Hematopoietic multipotent progenitor cell (in vitro differentiated cells): ENCODE measurements at places on chromosomes 4 and X. TPM values are rescaled to one million over a fixed set of nuclear protein-coding genes. Genes with fewer than 3 reads are reported as not detected.

Gene FRMD7
- total RNA-seq: not detected

Gene LNX1
- 1.6 TPM for total RNA-seq

Gene COQ2
- 11.6 TPM for total RNA-seq

Gene ODAPH
- not detected for total RNA-seq

Gene RAI2
- total RNA-seq: under 0.01 TPM

Gene WNK3
- total RNA-seq: 0.27 TPM

Gene NR0B1
- 0.27 TPM for total RNA-seq

Gene RPA4
- total RNA-seq: 1.6 TPM

Gene MSL3
- 22.4 TPM for total RNA-seq

Gene MAGEA3
- total RNA-seq: not detected

Gene SLC25A4
- total RNA-seq: 1.9 TPM

Gene STPG2
- 0.54 TPM for total RNA-seq

Gene GASK1B
- total RNA-seq: 3.5 TPM

Gene OSTC
- total RNA-seq: 116 TPM

Gene AKAP4
- total RNA-seq: not detected

Gene PFKFB1
- 0.27 TPM for total RNA-seq

Gene GUCY1A1
- total RNA-seq: 84.0 TPM

Gene PCDH19
- under 0.01 TPM for total RNA-seq

Gene FAM9C
- total RNA-seq: not detected

Gene RAB33A
- total RNA-seq: 18.6 TPM

Gene SPANXN4
- not detected for total RNA-seq

Gene GAGE1
- total RNA-seq: not detected

Gene CXXC4
- not detected for total RNA-seq

Gene BST1
- 13.7 TPM for total RNA-seq

Gene TMEM271
- total RNA-seq: not detected

Gene WAS
- 52.0 TPM for total RNA-seq

Gene VEGFC
- total RNA-seq: not detected

Gene TKTL2
- not detected for total RNA-seq

Gene MTMR8
- total RNA-seq: 3.2 TPM

Gene CT45A8
- not detected for total RNA-seq

Gene TMPRSS11A
- not detected for total RNA-seq

Gene SPIN4
- total RNA-seq: 9.4 TPM

Gene MAGEE2
- total RNA-seq: 0.27 TPM

Gene TCEAL1
- total RNA-seq: 11.3 TPM

Gene DRP2
- under 0.01 TPM for total RNA-seq

Gene IL21
- not detected for total RNA-seq

Gene MAGEC1
- not detected for total RNA-seq

Gene XAGE1B
- total RNA-seq: not detected

Gene TRIM61
- 1.1 TPM for total RNA-seq

Gene ADH1A
- total RNA-seq: not detected
